Motor neuron (in vitro differentiated cells): ENCODE measurements at places on chromosomes 1 and 21.

DNA sequence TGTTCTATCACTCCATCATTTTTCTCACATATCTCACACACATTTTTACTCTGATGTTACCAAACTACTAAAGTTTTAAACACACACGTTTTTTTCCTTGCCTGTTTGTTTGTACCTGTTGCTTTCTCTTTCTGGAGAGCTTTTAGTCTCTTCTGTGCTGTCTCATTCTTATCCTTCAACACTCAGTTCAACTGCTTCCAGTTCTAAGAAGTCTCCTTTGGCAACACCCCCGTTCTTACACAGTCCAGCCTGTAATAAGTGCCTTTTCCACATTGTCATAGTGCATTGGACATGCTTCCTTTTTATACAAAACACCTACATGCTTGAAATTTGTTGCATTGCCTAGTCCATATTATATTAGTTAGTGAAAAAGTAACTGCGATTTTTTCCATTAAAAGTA is 360.2 kb upstream of the BRINP3 start:
- ATAC-seq: no peak

GRCh38 chr1:169288011-169288414 is 79.6 kb downstream of the NME7 start:
- no peak for ATAC-seq

DNA sequence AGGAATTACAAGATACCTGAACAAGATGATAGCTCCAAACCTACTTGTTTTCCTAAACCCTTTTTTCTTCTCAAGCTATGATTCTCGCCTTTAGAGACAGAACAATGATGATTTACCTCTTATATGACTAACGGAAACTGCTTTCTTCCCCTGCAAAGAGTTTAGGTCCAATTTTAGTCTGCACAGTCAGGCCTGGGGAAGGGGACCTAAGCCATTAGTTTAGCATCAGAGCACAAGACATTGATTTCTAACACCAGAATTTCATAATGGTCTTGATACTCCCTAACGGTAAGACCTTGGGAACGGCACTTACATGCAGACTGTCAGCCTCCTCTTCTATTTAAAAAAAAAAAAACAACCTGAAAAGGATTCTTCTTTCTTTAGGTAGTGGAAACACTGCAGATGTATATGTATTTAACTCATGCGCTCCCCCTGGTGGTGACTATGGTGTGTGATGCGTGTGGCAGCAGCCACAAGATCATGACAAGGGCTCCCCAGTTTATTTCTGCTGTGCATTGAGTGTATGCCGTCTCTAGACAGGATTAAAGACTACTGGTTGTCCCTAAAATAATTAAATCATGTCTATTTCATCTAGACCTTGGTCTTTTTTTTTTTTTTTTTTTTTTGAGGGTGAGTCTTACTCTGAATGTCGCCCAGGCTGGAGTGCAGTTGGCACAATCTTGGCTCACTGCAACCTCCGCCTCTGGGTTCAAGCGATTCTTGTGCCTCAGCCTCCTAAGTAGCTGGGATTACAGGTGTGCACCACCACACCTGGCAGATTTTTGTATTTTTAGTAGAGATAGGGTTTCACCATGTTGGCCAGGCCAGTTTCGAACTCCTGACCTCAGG is 37.3 kb upstream of the TMEM222 start:
- peak; percentile 80 for ATAC-seq

DNA sequence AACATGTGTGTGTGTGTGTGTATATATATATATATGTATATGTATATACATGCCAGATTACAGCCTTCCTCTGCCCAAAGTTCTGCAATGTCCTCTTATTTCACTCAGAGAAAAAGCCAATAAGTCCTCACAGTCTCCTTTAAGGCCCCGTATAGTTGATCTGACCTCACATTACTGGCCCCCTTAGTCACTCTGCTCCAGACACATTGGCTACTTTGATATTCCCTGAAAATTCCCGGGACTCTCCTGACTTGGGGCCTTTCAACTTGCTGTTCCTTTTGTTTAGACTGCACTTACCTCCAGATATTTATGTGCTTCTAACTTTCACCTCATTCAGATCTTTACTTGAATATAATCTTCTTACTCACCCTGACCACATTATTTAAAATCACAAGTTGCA is 4.2 kb upstream of the BSDC1 start:
- no peak for ATAC-seq

- ATAC-seq: no peak
Measured at GRCh38 chr1:237901299-237901934, 10.7 kb upstream of the ZP4 start.

DNA sequence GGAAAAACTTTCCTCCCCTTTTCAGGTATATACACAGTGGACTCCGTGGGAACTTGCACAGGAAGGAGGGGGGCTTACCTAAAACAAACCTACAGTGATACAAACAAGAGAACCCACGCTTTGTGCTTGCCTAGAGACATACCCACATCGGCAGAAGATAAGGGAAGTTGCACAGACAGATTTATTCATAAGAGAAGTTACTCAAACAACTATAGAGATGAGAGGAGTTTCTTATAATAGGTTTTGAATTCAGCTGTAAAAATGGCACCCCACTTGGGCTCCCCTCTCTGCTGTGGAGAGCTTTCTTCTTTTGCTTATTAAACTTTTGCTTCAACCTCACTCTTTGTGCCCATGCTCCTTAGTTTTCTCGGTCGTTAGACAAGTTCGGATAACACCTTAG is 1.8 kb upstream of the DUSP12 start:
- no peak for ATAC-seq

DNA sequence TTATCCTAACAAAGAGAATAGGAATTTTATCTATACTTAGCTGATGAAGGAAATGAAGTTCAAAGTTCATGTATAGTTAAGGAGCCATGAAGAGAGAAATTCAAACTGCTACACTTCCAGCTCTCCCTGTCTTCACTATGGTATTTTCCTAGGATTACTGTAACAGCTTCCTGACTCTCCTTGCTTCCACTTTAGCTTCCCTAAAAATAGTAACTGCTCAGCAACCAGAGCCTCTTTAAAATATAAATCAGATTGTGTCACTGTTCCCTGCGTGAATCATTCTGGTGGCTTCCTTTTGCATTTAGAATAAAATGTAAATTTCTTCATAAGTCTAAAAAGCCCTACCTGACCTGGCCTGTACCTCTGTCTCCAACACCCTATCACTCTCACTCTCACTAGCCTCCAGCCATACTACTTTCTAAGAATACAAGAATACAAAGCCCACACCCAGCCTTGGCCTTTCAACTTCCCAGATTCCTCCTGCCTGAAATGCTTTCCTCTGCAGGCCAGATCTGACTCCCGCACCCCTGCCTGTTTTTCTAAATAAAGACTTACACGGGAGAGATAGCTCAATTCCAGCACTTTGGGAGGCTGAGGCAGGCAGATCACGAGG is 30.5 kb downstream of the OR10J1 start:
- peak; percentile 91 for ATAC-seq

DNA sequence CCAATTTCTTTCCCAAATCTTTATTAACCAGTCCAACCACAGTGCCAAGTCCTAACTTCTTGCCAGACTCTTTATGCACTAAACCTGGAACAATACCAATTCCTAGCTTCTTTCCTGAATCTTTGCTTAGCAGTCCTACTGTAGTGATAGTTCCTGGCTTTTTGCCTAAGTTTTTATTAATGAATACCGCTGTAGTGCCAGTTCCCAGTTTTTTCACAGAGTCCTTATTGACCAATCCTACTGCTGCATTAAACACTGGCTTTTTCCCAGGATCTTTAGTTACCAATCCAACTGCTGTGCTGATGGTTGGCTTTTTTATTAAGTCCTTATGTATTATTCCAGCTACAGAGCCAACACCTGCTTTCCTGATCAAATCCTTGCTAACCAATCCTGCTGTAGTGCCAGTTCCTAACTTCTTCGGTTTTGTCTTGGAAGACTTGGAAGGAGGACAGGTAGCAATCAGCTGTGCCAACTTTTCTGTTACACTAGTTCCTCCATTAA is 80.8 kb downstream of the ASH1L start:
- no peak for ATAC-seq
